Muscle of leg (tissue), 16 donors: ENCODE measurements at places on chromosomes 7 and 10. TPM values are rescaled to one million over a fixed set of nuclear protein-coding genes. Genes with fewer than 3 reads are reported as not detected.

CTNNA3 gene
- total RNA-seq: 18.8 TPM

PDZD7 gene
- total RNA-seq: 1.2 TPM

BNIP3 gene
- 39.0 TPM for total RNA-seq

DNA sequence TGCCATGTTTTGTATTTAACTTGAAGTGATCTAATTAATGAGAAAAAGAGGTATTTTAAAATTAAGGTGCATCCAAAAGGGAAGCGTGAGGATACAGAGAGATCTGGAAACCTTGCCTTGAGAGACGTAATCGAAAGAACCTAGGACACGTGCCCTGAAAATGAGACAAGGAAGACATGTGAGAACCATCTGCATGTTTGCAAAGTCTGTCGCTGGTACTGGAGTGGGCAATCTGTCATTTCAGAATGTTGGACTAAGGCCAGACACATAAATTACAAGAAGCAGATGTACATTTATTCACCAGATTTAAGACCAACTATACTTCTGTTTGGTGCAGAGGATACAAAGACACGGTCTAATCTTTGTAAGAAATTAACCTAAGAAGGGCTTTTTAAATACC is 9.2 kb downstream of the AGR2 start:
- H3K4me3 ChIP-seq: no peak overlapping the region
- peak; percentile 41 for DNase-seq
- H3K27ac ChIP-seq: no peak overlapping the region
- H3K27me3 ChIP-seq: no peaks in the 10 kb centered on the region
- no peaks in the 10 kb centered on the region for H3K36me3 ChIP-seq
- peaks cover 6% of the 10 kb centered on the region for H3K4me1 ChIP-seq

DNA sequence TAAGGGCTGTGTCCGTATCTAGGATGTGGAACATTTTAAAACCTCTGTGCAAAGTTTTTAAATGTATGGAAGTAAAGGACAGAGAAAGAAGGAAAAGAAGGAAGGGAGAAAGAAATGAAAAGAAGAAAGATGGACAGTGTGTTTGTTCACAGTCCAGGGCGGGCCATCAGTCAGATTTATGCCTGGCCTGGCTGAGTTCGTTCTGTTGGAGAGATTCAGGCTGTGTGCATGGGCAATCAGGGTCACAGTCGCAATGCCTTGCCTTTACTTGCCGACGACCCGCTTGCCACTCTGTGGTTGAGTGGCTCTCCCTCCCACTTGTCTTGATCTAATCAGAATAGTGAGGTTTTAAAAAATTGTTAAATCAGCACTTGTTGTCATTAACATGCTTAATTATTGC is 369.4 kb upstream of the BMPER start:
- H3K27me3 ChIP-seq: no peaks in the 10 kb centered on the region
- peaks cover 8% of the 10 kb centered on the region for H3K36me3 ChIP-seq
- no peak overlapping the region for H3K4me3 ChIP-seq
- H3K27ac ChIP-seq: no peak overlapping the region
- no peak for DNase-seq

DNA sequence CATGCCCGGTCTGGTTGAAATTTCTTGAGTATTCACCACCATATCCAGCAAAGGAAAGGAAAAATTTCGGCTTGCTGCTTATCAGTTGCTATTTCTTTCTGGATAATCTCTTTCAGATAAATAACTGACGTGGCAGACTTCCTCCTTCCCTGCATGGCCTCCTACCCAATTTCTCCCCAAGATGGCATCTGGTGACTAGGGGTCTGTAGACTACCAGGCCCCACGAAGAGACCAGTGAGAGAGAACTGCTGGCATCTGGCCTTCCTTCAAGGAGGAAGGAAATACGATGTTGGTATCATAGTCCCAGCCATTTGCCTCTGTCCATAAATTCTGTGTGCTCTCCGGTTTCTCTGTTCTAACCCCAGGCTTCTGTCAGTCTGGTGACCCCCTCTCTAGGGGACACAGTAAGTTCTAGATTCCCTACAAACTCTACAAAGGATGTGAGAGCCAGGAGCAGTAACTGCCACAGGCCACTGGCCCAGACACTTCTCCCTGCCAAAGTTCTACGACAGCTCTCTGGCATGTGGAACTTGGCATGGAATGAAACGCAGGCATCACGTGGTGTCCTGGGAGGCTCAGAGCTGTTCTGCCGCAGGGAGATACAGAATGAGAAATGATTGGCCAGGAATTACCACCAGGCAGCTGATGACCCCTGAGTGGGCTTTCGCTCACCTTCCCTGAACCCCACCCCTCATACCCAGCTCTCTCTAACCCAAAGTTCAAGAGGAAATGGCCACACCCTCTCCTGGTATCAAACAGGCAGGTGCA is 30.0 kb upstream of the MSRB2 start:
- peaks cover 50% of the 10 kb centered on the region for H3K4me1 ChIP-seq
- DNase-seq: peak; percentile 89
- no peak overlapping the region for H3K4me3 ChIP-seq
- H3K36me3 ChIP-seq: no peaks in the 10 kb centered on the region
- no peaks in the 10 kb centered on the region for H3K27me3 ChIP-seq

- no peak for DNase-seq
- H3K4me3 ChIP-seq: no peak overlapping the region
- no peaks in the 10 kb centered on the region for H3K36me3 ChIP-seq
- H3K27ac ChIP-seq: no peak overlapping the region
These were observed 16.8 kb downstream of the CPEB3 start for GRCh38 chr10:92274071-92274470.
